ENCODE measurements at places on chromosomes 13 and 19.
A peak's percentile ranks its signal among the peaks of the same experiment; 100 is the strongest.

GRCh38 chr19:43618921-43619261, 538 bp downstream of the ZNF428 start:
- DNase-seq, result no peak

DNA sequence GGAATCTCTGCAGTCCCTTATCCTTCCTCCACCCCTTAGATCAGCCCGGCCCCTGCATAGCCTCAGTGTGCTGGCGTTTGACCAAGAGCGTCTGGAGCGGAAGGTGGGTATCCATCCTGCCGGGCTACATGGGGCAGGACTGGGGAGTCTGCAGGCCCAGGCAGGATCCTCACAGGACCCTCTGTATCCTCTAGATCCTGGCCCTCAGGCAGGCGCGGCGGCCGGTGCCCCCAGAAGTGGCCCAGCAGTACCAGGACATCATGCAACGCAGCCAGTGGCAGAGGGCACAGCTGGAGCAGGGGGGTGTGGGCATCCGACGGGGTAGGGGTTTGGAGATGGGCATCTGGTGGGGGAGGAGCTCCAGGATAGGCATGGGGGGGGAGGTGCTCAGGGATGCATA, 8.9 kb downstream of the PODNL1 start:
- no peak for DNase-seq

DNA sequence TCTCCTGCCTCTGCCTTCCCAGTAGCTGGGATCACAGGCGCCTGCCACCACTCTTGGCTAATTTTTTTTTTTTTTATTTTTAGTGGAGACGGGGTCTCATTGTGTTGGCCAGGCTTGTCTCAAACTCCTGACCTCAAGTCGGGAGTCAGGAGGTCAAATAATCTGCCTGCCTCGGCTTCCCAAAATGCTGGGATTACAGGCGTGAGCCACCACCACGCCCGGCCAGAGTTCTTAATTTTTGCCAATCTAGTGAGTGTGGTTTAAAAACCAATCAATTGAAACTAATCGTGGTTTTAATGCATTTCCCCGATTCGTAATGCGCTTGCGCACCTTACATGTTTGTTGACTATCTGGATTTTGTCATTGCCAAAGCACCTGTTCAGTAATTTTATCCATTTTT, 37.0 kb downstream of the SKA3 start:
- DNase-seq, result no peak

DNA sequence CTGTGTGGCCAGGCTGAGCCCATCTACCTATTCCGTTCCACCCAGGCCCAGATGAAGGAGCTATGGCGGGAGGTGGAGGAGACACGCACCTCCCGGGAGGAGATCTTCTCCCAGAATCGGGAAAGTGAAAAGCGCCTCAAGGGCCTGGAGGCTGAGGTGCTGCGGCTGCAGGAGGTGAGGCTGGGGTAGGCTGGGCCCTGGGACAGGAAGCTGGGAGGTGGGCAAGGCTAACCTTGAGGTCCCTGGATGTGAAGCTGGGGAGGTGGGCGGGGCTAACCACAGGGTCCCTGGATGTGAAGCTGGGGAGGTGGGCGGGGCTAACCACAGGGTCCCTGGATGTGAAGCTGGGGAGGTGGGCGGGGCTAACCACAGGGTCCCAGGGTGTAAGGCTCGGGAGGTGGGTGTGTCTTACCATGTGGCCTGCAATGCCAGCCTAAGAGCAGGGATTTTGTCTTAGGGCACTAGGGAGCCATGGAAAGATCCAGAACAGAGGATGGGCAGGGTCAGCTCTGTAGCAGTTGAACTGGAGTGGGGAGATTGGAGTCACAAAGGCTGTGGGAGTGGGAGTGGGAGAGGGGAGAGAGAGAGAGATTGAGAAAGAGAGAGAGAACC, 36.9 kb downstream of the KCNC3 start:
- DNase-seq, result no peak

GRCh38 chr13:94270556-94270955, 208.9 kb downstream of the DCT start:
- no peak for DNase-seq

DNA sequence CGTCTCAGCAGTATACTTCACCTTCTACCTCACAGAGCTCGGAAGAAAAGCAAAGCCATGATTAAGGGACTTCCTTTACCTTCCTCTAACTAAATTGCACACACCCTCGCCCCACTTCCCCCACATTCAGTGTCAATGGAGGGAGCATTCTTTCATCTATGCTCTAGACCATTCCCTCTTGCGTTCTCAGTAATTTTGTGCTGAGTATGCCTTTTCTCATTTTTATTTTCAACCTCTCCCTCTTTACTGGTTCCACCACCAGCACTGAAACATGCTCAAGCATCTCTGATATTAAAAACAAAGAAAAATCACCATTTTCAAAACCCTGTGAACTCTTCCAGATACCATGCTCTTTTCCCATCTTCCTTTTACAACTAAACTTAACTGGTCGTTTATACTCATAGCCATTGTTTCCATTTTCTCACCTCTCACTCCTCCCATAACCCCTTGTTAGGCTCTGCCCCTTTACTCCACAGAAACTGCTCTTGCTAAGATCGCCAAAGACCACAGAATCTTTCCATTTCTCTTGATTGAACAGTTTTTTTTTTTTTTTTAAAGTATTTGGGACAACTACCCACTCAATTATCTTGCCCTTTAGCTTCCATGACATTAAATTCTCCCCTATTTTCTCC, 32.4 kb downstream of the SERPINE3 start:
- no peak for DNase-seq

GRCh38 chr13:58165617-58166016, 534.1 kb downstream of the PCDH17 start:
- no peak for DNase-seq

DNA sequence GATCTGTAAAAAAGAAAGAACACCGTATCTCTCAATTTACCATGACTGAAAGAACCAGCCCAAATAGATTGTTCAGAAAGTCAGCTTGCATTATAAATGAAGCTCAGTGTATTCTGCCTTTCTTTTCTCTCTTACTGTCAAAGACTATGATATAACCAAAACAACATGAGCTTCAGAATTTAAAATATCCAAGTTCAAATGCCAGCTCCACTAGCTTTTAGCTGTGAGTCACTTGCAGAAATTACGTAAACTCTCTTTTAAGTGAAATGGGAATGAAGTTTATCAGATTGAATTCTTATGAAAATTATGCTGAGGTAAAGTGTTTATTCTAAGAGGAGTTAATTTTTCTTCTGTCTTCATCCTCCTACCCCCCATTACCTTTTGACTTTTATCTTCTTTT, 20.0 kb upstream of the POSTN start:
- no peak for DNase-seq

- no peak for DNase-seq
These were observed 606 bp downstream of the ERCC5 start for GRCh38 chr13:102846261-102847015.

GRCh38 chr13:22287343-22287920, 616.6 kb downstream of the FGF9 start:
- DNase-seq, result no peak

GRCh38 chr19:37930416-37930815, 23.4 kb downstream of the SIPA1L3 start:
- no peak for DNase-seq

- DNase-seq, result no peak
These were observed 5.7 kb downstream of the POU2F2 start for GRCh38 chr19:42126574-42126973.

DNA sequence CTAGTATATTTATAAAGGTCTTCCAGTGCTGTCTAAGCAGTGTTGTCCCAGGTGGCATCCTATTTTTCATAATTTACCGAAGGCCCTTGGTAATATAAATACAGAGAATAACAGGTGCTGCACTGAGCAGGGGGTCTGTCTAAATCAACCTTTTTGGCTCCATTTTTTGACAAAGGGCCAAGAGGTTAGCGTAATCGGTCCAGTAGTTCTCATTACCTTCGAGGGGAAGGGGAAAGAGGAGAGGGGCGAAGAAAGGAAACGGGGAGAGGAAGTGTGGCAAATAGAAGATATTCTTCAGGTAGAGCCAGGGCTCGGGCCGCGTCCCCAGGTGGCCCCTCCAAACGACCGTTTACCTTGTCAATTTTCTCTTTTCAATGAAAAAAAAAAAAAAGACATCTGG, 749 bp upstream of the PAN3 start:
- DNase-seq, result no peak

GRCh38 chr13:107650081-107650701, 565.1 kb downstream of the LIG4 start:
- DNase-seq, result peak; percentile 7

DNA sequence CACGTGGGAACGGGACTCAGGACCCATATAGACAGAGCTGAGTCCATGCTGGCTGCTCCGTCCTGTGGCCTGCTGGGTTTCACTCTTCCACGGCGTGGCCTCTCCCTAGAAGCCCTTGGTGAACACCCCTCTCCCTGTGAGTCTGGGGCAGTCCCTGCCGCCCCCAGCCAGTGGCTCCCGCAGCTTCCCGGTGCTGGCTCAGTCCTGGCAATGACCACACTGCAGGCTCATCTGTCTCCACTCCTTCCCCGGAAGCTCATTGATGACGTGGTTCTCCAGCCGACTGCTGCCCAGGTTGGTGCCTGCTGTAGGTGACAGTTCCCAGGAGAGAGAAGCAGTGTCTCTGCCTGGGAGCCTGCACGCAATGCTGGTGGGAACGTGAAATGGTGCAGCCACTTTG, 2.1 kb upstream of the TEX29 start:
- no peak for DNase-seq

- no peak for DNase-seq
These were observed 725 bp downstream of the FAM124A start for GRCh38 chr13:51222686-51223559.

DNA sequence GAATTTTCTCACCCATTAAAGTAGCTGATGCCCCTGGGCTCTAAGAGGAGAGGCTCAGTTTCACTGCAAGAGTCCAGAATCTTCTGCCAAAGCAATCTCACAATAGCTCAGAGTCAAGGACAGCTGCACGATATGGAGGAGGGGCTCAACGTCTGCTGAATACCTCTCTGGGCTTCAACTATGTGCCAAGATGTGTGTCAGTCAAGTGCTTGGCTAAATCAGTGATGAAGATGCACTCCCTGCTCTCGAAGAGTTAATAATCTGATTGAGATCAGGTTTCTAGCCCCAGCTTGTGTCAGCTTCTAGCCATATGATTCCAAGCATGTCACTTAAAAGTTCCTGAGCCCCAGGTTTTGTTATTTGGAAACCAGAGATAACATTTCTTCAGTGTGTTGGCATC, 46.8 kb downstream of the KLF12 start:
- no peak for DNase-seq

DNA sequence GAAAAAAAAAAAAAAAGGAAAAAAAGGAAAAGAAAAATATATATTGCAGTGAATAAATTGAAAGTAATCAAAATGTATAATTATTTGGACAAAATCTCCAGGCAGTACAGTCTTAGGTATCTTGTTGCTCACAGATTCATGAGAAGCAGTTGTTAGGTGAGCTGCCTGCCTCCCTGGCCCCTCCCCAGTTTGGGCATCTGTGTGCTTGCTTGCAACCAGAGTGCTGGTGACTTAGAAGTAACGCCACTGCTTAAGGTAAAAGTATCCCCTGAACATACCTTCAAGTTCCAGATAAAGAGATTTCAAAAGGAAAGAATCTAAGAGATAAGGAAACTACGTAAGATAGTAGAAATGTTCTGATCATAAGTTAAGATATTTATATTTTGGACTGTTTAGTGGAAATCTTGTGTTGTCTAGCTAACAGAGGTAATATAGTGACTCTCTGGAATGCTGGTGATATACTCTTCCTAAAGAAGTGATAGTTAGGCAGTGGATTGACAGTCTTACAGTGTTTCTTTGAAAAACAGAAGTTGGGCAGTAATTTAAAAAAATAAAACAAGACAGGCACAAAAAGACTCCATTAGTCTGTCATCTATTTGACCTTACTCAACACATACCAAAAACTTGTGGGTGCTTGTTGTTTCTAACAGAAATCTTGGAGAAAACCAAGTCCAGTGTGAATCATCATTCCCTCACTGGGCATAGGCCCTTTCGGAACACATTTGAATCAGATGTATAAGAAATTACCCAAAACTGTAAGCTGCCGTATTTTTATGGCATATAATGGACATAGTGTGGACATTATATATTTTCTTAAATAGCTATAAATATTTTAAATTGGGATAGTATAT, 38.3 kb upstream of the KCTD4 start:
- no peak for DNase-seq

DNA sequence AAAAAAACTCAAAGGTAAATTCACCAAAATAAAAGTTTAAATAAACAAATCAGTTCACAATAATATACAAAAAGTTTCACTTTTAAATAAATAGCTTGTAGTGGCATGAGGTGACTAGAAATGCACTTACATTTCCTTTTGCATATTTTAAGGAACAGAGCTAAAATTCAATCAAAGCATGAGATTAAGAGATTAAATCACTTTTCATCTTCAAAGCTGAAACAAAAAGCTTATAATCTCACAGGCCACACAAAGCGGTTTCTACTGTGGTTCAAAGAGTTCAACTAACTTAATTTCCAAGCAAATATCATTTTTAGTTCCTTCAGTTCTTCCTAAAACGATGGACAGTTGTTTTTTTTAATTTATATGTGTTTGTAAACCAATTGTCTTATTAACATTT, 38.9 kb downstream of the TSC22D1 start:
- no peak for DNase-seq

- DNase-seq, result no peak
These were observed 20.2 kb downstream of the AP1M1 start for GRCh38 chr19:16217716-16218451.

GRCh38 chr19:45275370-45275971, 24.4 kb downstream of the MARK4 start:
- no peak for DNase-seq

DNA sequence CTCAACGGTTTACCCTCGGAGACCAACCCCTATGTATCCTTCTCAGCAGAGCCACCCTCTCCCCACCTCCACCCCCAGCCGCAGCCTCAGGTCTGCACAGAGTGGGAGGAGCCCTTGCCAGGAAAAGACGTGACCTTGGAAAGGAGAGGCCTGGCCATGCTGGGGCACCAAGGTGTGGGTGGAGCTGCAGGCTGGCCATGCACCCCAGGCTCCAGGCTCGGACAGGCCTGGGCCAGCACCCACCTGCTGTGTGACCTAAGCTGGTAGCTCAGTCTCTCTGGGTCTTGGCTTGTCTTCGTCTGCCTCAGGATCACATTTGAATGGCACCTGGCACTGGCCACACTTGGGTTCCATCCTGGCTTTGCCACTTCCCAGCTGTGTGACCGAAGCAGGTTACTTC, 29.5 kb downstream of the CCDC8 start:
- DNase-seq, result no peak

- no peak for DNase-seq
These were observed 21.7 kb upstream of the SCEL start for GRCh38 chr13:77513719-77514335.

DNA sequence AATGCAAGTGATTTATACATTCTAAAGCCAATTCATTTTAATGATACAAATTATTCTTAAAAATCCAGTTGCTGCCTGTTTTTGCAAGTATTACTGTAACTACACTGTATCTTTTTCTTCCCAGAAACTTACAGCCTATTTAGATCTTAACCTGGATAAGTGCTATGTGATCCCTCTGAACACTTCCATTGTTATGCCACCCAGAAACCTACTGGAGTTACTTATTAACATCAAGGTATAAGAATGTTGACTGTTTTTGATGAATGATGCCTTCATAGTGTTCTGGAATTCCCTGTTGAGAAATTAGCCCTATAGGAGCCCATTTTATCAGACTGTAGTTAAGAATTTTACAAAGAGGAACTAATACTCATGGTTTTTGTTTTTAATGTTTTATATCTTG, 25.0 kb downstream of the ITM2B start:
- no peak for DNase-seq
